Dermis microvascular lymphatic vessel endothelial cell (primary cell): ENCODE measurements at places on chromosomes 1 and 21. TPM values are rescaled to one million over a fixed set of nuclear protein-coding genes. Genes with fewer than 3 reads are reported as not detected.

- DNase-seq: peak; percentile 80
These were observed 18.6 kb downstream of the KCNQ4 start for GRCh38 chr1:40802078-40802741.

DNA sequence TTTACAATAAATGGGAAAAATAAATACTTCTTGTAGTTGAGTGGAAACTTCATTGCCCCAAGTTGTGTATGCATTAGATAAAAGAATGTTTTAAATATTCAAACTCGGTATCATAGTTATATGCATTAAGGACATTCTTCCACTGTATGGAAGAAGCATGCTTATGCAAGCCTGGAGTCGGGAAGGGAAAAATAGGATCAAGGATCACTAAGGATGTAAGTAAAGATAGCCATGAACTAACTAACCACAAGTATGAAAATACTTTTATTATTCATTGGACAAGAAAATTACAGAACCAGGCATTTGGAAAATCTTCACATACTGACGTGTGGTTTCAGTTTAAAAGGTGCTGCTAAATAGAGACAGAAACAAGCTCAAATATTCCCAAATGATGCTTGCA lies 26.9 kb upstream of the DPYD start:
- no peak for DNase-seq

DNA sequence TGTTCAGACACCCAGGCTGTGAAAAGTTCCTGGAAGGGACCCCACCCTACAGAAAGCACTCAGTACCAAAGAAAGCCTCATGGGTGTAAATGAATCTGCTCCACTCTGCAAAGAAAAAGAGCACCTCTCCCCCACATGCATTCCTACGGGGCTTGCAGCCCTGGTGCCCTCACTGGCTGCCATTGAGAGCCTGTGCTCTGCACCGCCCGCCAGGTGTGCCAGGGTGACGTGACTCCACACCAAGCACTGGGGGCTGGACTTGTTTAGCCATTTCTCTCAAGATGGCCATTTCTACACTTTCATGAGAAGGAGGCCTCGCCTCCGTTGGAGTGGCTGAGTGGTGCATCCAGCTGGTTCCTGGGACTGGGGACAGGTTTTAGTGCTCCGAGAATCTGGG lies 380.5 kb upstream of the VAMP3 start:
- no peak for DNase-seq

DNA sequence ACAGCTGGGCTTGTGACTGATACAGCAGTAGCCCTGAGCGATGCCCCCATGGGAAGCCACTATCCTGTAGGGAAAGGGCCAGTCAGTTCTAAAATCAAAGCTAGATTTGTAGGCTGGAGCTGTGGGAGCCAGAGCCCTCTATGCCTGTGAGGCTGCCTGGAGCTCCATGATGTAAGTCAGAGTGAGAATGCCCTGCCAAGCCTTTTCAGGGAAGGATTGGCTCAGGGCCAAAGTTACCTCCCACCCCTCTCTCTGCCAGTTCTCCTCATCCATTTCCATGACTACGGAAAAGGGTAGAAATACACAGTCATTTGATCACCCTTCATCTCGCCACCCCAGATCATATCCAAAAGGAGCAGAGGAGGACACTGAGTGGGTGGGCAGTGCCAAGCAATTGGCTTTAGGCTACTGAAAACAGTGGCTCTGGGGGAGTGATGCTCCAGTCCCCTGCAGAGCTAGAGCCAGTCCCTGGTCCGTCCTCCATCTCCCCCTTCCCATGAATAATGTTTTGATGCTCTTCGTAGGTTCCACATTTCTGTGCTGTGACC lies 59.5 kb upstream of the KCNA3 start:
- DNase-seq: no peak

DNA sequence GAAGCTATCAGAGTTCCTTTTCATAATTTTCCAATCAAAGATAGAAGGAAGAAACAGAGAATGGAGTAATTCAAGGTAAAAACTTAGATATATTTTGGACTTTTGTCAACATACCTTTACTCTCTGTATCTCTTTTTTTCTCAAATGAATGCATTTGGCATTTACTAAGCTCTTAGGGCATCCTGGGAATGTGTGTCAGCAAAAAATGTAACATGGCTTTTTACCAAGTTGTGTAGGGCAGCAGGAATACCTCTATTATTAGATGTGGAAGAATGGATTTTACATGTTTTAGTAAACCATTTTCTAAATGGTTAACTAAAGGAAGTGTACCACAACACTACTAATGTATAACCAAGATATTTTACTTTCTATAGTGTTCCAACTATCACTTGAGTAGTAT lies 4.2 kb upstream of the COL11A1 start:
- no peak for DNase-seq

GRCh38 chr1:52002038-52002917 lies 11.8 kb upstream of the RAB3B start:
- peak; percentile 92 for DNase-seq

DNA sequence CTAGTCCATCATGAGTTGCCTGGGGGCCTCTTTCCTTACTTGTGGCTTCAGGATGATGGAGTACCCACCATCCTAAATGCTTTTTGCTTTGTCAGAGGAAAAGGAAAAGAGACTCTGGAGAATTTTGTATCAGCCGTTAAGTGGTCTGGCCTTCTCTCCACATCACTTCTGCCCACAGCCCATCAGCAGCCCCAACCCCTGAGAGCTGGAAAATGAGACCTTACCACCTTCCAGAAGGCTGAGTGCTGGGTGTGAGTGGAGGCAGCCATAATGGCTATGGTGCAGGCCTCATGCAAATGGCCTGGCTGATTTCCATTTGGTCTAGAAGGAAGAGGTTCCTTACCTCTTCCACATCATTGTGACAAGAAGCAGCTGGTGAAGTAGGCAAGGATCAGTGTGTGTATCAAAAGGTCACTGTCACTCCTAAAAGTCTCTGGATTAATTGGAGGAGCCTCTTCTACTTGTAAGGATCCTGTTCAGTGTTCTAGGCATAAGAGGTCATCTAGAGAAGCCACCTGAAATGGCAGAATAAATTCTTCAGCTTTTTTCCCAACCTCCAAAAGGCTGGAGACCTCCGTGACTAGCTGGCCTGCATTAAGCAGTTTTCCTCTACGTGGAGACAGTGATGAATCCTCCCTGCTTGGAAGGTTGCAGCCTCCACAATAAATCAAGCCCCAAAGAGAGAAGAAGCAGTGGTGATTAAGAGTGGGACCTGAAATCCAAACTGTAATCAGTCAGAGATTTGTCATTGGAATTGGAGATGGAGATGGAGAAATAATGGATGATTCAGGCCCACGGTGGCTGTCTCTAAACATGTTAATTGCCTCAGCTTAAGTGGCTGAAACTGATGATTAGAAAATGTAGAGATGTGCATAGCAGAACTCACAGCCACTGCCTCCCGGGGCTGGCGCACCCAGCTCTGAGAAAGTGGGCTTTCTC lies 111.5 kb downstream of the CNIH3 start:
- no peak for DNase-seq

GRCh38 chr1:16900751-16901150 lies 5.0 kb downstream of the RNU1-2 start:
- no peak for DNase-seq

DNA sequence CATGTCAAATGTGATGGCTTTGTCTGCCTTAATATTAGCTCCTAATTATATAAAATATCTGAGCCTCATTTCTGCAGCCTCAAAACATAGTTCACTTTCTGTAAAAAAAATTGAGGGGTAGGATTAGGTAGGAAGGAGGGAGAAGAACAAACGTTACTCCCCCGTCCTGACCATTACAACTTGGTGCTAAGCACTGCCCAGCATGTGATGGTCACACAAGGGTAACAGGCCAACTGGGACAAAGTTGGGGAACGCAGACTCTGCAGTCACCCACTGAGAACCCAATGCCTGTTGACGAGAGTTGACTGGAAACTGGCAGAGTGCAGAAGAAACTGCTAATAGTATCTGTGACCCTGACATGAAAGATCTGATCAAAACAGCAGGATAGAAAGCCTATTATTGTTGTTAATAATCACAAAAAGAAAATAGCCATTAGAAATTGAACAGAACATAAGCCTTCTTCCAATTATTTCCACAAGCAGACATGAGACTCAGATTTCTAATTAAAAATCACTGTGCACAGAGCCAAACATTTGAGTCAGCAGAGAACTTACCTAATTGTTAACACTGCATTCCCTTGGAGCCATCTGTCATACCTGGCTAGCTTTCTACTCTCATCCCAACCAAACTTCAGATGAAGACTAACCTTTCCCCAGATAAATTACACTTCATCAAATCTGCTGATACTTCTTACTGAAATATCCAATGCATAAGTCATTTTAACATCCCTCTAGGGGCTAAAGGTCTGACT lies 5.5 kb downstream of the SORT1 start:
- no peak for DNase-seq

GRCh38 chr1:246781212-246781611 lies 57.0 kb downstream of the SCCPDH start:
- DNase-seq: no peak

- DNase-seq: no peak
These were observed 21.1 kb downstream of the C2CD2 start for GRCh38 chr21:41932576-41933312.

Gene KRTAP21-2
- total RNA-seq: not detected in 2 replicates

Gene TLR5
- 0.13 and 0.51 TPM in 2 replicates for total RNA-seq

Gene TDRD5
- 0.13 and 0.51 TPM in 2 replicates for total RNA-seq

Gene GREM2
- not detected in 2 replicates for total RNA-seq
